ENCODE measurements at places on chromosomes 3 and 15.
A peak's percentile ranks its signal among the peaks of the same experiment; 100 is the strongest.

DNA sequence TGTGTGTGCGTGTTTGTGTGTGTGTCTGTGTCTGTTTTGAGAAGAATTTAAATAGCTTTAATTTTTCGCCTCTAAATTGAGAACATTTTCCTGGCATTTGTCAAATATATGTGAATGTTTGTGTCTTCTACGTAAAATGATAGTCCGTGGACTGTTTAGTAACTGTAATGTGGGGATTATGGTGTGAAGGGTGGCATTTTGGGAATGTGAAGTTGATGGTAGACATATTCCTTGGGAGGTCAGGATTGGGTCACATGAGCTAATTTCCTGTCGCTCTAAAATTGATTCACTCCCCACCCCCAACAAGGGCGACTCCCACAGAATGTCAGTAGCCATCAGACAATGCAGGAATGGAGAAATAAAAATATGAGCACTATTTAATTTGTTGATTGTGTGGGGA is 107.3 kb downstream of the ITPR1 start:
- DNase-seq = no peak

GRCh38 chr15:63604281-63604680 is 7.1 kb downstream of the FBXL22 start:
- no peak for DNase-seq

- no peak for DNase-seq
Observed at GRCh38 chr3:40576396-40576795, 51.6 kb downstream of the ZNF621 start.

DNA sequence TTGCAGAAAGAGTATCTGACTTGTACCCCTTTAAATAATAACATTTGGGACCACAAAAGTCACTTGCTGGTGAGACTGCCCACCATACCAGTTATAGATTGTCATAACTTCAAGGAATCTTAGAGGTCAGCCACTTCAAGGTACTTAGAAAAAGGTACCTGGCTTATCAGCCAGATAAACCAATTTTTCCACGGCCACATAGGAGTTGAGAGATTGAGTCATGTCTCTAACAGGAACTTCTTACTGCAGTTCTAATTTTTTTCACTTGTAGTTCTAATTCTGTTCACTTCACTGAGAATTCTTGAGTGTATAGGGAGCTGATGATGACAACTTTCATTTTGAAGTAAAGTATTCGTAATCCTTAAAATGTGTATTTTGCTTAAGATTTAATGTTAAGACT is 317.1 kb upstream of the CBLB start:
- DNase-seq = no peak

- no peak for DNase-seq
Observed at GRCh38 chr15:44319385-44319784, 30.9 kb downstream of the GOLM2 start.

DNA sequence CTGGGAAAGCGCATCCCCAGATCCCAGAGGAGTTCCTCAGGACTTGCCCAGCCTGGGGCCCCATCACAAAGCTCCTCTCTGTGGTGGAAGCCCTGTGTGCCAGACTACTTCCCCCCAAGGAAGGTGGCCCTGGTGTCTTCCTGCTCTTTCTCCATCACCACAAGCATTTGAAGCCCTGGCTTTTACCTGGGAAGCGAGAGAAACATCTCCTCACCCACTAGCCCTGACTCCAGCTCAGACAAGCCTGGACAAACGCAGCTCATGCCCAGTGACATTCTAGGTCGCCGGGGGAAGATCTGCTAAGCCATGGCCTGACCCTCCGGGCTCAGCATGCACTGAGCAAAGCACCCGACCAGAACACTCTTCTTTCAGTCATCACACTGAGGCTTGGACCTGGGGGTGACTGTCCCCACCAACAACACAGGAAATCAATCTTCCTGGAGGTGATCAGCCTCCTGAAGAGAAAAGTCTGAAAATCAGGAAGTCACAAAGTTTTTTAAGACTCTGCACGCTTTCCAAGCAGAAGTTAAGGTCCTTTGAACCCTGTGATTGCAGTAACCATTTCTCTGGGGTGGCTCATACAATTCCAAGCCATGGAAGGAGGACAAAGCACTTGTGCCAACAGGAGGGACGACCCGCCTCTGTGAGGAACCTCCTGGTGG is 40.8 kb downstream of the KLHL25 start:
- no peak for DNase-seq

DNA sequence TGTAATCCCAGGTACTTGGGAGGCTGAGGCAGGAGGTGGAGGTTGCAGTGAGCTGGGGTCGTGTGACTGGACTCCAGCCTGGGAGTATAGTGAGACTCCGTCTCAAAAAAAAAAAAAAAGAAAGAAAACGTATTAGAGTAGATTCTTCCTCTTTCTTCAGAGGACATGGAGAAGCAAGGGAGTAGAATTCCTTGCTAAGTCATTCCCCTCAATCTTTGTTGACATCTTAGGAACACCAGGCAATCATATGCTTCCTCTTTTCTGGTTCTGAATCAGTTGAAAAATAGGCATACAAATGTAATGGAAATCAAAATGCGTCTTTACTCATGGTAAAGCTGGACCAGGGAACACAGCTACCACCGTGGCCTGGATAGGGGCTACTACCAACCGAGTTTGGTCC is 38.3 kb upstream of the ATOSA start:
- no peak for DNase-seq

- DNase-seq = peak; percentile 51
Observed at GRCh38 chr15:33021806-33022389, 172.6 kb downstream of the FMN1 start.
